ENCODE measurements at places on chromosomes 6 and 20.

DNA sequence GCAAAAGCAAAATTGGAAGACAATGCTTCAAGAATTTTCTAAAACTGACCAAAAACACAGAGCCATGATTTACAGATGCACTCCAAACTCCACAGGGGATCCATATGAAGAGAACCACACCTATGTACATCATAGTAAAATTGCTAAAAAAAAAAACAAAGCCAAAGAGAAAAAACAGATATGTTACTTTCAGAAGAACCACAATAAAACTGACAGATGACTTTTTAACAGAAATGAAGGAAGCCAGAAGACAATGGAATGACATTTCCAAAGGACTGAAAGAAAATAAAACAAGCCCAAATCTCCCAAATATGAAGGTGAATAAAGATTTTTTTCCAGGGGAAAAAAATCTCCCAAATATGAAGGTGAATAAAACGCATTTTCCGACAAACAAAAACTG is 17.5 kb downstream of the TRERF1 start:
- no peak overlapping the region for H3K27ac ChIP-seq
- H3K27me3 ChIP-seq: no peaks in the 10 kb centered on the region
- peaks cover 23% of the 10 kb centered on the region for H3K36me3 ChIP-seq
- no peak for DNase-seq
- H3K4me1 ChIP-seq: peaks cover 6% of the 10 kb centered on the region
- H3K4me3 ChIP-seq: no peak overlapping the region

- no peak overlapping the region for H3K4me3 ChIP-seq
- DNase-seq: no peak
- no peaks in the 10 kb centered on the region for H3K27me3 ChIP-seq
- no peak overlapping the region for H3K27ac ChIP-seq
- no peaks in the 10 kb centered on the region for H3K4me1 ChIP-seq
These were observed 693.8 kb downstream of the KHDRBS2 start for GRCh38 chr6:61592238-61592637.

GRCh38 chr20:41183391-41183790 is 46.0 kb downstream of the PLCG1 start:
- DNase-seq: peak; percentile 77
- no peak overlapping the region for H3K27ac ChIP-seq

- H3K27ac ChIP-seq: no peak overlapping the region
- H3K4me1 ChIP-seq: no peaks in the 10 kb centered on the region
- no peak overlapping the region for H3K4me3 ChIP-seq
- peaks cover 9% of the 10 kb centered on the region for H3K36me3 ChIP-seq
These were observed 35.1 kb upstream of the AAR2 start for GRCh38 chr20:36201198-36201597.

DNA sequence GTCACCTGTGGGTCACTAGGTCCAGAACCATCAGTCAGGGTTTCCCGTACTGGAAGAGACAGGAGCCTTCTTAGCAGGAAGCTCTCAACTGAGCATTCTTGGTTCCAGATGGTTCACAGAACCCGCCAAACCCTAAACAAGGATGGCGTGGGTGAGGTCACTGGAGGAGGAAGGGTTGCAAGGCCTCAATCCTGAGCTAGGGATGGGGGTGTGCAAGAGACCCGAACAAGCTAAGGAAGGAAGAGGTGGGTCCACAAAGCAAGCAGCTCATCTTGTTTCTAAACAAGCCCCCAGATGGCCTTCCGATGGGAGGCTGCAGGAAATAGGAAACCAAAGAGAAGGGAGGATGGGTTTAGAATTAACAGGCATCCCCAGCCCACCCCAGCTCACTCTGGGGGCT is 92.7 kb downstream of the PREX1 start:
- peaks cover 9% of the 10 kb centered on the region for H3K36me3 ChIP-seq
- no peak overlapping the region for H3K4me3 ChIP-seq
- H3K4me1 ChIP-seq: peaks cover 8% of the 10 kb centered on the region
- no peaks in the 10 kb centered on the region for H3K27me3 ChIP-seq

GRCh38 chr20:16810216-16810615 is 62.1 kb downstream of the OTOR start:
- DNase-seq: no peak
- no peaks in the 10 kb centered on the region for H3K4me1 ChIP-seq
- no peak overlapping the region for H3K27ac ChIP-seq
- peaks cover 72% of the 10 kb centered on the region for H3K27me3 ChIP-seq
- H3K4me3 ChIP-seq: no peak overlapping the region

DNA sequence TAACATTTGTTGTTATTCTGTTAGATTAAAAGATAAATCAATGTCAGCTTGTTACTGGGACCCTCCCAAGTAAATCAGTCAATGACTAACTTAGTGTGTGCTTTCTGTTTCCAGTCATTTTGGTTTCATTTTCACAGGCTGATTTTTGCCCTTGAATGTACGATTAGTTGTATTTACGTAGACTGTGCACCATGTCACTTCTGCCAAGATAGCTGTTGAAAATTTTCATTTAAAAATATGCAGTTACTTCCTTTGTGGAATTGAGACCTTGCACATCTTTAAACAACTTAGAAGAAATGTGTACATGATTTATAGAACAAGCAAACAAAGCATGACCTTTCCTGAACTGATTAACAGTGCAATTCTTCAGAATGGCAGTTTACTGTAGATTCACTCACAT is 944.8 kb upstream of the CITED2 start:
- peaks cover 34% of the 10 kb centered on the region for H3K4me1 ChIP-seq
- H3K27me3 ChIP-seq: no peaks in the 10 kb centered on the region
- peak overlapping the region; percentile 72 for H3K27ac ChIP-seq
- H3K4me3 ChIP-seq: peak overlapping the region; percentile 54

- no peak overlapping the region for H3K4me3 ChIP-seq
- peaks cover 31% of the 10 kb centered on the region for H3K27me3 ChIP-seq
- DNase-seq: no peak
- H3K27ac ChIP-seq: no peak overlapping the region
- H3K4me1 ChIP-seq: no peaks in the 10 kb centered on the region
- no peaks in the 10 kb centered on the region for H3K36me3 ChIP-seq
These were observed 7.5 kb upstream of the GLP1R start for GRCh38 chr6:39041072-39041471.

DNA sequence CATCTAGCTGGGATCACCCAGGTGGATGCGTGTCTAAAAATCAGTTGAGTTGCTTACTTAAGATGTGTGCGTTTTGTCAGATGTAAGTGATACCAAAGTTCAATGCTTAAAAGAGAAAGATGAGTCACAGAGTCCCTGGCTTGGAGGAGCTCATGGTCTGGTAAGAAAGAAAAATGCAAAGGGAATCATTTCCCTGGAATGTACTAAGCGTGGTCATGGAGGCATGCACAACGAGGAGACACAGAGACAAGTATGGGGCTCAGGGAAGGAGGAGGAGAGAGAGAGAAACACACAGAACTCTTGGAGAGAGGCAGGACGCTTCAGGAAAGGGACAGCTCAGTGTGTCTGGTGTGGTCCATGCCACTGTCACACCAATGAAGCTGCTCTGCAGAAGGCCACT is 186.9 kb upstream of the GMDS start:
- no peaks in the 10 kb centered on the region for H3K36me3 ChIP-seq
- peaks cover 43% of the 10 kb centered on the region for H3K4me1 ChIP-seq
- DNase-seq: no peak
- H3K27ac ChIP-seq: peak overlapping the region; percentile 63
- peak overlapping the region; percentile 4 for H3K4me3 ChIP-seq

GRCh38 chr6:35496036-35496840 is 641 bp downstream of the TEAD3 start:
- H3K27ac ChIP-seq: peak overlapping the region; percentile 85
- H3K36me3 ChIP-seq: no peaks in the 10 kb centered on the region
- DNase-seq: no peak
- H3K4me3 ChIP-seq: peak overlapping the region; percentile 82

DNA sequence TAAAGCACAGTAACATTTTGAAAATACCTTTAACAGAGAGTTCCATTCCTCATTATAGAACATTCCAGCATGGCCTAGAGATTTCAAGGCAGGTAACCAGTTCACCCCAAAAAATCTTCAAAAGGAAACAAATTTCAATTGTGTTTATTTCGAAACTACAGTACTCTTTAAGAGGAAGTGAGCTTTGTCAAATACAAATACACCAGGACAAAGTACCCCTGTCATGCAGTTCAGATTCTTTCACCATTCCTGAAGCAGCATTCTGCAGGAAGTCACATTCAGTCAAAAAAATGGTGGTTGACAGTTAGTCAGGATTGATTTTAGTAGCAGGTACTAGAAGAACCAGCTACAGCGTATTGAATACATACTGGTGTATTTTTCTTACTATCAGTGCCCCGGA is 89.6 kb upstream of the RIN2 start:
- no peak for DNase-seq
- no peak overlapping the region for H3K4me3 ChIP-seq
- H3K27me3 ChIP-seq: peaks cover 55% of the 10 kb centered on the region
- no peaks in the 10 kb centered on the region for H3K4me1 ChIP-seq
- H3K36me3 ChIP-seq: no peaks in the 10 kb centered on the region
